Prostate gland (tissue), 2 donors: ENCODE measurements at places on chromosomes 1 and 21.
A peak's percentile ranks its signal among the peaks of the same experiment; 100 is the strongest.

DNA sequence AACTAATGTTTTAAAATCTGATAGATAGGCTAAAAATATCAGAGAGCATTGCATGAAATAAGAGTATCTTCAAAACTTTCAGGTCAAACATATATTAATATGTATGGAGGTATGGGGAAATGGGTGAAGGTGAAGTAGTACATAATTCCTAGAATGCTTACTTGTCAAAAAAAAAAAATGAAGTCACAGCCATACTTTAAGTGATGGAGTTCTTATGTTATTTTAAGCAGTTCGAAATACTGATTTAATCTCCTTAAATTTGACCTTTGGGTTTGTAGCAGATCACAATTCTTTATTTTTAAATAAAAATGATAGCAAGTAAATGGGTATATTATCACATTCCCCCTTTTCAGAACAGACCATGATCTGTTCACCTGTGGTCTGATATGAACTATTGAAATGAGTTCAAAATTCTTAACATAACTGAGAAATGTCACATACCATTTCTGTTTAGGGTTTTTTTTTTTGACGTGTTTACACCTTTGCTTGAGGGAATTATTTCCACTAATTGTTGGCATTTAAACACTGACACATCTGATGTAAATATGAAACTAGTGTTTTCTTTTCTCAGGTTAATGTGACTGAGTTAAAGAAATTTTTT, 220.2 kb downstream of the GREM2 start:
- DNase-seq = no peak

DNA sequence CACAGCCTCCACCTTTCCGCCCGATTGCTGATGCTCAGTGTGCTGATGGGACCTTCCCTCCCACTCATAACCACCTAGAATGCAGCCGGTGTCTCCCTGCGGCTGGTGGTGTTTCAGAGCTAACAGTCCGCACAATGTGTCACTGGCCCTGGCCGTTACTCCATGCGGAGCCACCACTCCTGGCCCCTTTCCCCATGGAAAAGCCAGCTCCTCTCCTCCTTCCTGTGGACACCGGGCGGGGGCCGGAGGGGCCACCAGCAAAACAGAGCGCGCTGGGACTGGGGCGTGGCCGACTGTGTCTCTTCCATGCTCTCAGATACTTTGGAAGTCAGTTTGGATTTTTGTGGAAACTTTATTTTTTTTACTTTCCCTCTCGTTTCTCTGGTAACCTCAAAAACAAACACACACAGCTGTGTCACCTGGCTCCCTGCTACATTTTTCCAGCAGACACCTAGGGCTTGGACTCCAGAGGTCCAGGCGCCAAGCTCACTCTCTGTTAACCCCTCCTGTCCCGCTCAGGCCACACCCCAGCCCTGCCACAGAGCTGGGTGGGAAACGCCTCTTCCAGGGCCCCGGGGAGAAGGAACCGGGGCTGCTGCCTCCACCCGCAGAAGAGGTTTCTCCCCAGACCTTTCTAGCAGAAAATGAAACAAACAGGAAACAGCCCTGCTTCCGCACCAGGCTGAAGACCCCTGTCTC, 32.5 kb upstream of the COL6A2 start:
- DNase-seq = no peak

DNA sequence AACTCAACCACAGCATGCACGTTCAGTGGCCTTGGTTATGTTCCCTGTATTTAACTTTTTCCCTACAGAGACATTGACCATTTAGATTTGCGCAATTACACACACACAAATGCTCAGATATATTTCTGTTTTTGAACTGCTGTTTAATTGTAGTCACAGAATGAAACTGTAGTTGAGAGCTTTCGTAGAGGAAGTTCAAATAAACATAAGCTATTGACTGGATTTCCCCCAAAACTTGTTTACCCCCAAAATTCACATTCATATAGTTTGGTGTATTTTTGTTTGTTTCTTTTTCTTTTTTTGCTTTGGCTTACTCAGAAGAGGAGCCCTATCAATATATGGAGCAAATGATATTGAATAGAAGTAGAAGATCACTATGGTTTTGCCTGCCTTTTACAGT, 921.0 kb downstream of the ADGRL2 start:
- no peak for DNase-seq

GRCh38 chr1:79293611-79294010, 287.1 kb upstream of the ADGRL4 start:
- DNase-seq = no peak

- no peak for DNase-seq
These were observed 76.3 kb downstream of the LRRC53 start for GRCh38 chr1:74436078-74436477.

- no peak for DNase-seq
These were observed 29.6 kb upstream of the RGS1 start for GRCh38 chr1:192545896-192546521.

DNA sequence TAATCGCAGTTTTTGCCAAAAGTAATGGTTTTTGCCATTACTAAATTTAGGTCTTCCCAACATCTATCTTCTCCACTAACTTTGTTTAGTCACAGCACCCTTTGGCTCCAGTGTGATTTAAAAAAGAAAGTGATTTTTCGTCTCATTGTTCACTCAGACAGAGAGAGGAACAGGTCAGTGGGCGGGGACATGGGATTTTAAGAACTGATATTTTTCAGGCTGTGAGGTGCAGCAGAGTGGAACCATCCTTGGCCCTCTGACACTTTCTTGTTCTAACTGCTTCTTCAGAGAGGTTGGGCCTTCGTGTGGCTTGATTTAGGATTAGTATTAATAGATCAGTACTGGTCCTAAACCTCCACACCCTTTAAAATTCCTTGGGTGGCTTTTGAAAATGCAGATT, 38.8 kb downstream of the CASQ2 start:
- no peak for DNase-seq

DNA sequence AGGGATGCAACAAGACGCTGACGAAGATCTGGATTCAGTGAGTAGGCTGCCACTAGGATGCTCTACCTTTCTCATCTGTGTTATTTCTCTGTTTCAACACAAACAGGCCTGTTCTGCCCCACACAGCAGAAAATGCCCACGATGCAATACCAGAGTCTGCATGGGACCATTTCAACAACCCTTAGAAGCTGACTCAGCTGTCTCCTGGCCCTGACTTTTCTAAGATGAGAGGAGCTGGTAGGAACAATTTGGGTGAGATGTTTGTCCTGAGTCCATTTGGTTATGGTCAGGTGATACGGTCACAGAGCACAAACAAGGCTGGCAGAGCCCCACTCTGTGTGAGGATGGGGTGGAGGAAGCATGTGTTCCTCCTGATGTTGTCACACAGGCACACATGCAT, 11.5 kb upstream of the SLC2A1 start:
- DNase-seq = no peak

DNA sequence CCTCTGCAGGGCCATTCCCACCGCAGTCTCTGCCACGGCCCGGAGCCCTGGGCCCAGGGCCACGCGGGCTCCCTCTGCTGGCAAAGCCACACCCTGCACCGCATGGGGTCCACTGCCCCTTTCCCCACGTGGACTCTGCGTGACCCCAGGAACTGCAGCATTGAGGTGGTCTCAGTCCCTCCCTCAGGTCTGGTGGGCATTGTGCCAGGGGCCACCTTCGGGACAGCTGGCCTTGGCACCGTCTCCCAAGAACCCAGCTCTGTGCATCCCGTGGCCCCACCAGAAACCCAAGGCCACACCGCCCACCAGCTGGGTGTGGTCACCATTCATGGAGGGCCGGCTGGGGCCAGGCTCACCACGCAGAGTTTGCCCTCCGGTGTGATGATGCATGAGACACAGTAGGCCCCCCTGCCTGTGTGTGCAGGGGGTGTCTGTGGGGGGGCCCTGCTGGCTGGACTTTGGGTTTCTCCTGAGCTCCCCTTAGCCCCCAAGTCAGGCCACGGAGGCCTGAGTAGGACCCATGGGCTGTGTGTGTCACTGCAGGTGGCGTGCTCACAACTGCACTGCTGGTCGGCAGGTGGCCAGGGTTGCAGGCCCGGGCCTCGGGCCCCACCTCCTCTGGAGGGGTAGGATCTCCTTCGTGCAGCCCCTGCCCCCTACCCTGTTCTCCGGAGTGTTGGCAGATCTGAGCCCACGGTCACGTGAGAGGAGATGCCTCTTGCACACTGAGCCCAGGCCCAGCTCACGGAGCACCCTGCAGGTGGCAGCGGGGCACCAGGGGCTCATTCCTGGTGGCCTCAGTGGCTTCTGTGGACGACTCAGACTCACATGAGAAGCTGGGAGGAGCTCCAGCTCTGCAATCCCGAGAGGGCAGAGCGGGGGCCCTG, 5.8 kb downstream of the VWA1 start:
- DNase-seq = no peak

DNA sequence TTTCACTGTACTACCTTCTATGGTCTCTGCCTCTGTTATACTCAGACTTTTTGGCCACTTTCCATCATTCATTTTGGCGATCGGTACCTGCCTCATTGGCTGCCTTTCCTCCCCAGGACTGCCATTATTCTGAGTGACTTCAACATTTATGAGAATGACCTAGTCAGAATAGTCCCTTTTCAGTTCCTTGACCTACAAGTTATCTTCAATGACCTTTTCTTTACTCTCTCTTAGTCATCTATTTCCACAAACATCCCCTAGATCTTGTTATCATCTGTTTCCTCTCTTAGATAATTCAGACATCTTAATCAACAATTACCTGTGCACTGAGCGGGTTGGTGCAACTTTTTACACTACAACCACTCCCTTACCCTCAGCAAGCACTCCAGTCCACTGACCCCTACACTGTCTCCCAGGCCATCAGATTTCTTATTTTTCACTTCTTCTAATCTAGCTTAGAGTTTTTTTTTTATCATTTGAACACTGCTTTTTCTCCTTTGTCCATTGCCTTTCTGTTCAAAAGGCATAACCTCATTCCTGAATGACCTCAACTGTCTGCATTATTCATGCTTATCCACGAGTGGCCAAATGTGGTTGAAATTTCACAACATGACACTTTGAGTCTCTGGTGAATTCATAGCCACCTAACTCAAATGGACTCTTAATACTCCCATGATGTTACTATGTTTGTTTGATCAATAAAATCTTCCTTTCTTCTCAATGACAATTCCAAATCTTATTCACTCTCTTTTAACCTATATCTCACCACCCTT, 112.7 kb downstream of the HMCN1 start:
- no peak for DNase-seq

DNA sequence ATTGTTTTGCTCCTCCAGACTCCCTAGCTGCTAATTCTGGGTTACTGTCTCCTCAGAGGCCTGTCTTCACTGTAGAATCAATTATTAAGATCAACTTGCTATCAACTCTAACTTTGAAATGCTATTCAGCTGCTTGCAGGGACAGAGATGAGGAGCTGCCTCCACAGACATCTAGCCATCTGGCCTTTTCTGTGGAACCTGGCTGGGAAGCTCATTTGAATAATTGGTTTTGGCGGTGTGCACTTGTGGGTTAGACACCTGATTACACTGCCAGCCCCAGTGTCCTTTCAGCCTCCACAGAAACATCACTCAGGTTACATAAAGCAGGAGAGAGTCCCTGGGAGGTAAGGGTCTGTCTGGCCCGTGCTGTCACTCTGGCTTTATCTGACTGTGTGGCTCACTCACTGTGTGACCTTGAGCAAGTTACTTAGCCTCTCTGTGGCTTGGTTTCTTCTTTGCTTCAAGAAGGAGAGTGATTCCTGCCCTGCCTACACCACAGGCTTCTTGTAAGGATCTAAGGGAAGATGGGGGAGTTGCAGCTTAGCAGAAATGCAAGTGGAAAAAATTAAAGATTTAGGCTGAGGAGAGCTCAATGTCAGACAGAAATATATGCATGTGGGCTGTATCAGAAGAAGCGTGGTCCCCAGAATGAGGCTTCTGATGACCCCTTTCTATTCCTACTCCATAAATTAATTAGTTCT, 131.6 kb downstream of the BEND5 start:
- DNase-seq = no peak

DNA sequence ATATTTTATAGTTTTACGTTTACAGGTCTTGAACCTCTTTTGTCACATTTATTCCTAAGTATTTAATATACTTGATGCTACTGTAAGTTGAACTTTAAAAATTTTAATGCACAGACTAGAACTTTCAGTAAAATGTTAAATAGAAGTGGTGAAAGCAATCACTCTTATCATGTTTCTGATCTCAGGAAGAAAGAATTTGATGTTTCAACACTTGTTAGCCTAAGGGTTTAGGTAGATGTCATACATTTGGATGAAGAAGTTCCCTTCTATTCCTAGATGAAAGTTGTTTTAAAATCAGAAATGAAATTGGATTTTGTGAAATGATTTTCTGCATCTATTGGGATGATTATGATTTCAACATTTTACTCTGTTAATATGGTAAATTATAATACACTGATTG, 63.6 kb upstream of the TTLL7 start:
- DNase-seq = no peak

GRCh38 chr1:93694039-93694438, 12.4 kb upstream of the BCAR3 start:
- no peak for DNase-seq

DNA sequence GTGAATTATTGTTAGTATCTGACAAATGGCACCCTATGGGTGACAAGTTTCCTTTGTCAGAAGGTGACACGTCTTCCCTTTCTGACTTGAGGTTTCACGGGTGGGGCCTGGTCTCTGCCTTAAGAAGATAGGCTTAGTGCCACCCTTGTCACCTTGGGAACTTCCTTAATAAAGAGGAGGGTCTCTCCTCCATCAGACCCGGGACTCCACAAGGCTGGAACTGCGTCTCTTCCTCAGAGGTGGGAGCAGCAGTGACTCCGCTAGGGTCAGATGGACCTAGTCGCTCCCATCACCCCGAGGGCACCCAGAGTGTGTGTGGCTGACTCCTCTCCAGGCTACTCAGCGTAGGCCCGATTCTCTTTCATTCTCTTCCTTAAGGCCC, 774 bp upstream of the WDTC1 start:
- peak; percentile 4 for DNase-seq

- DNase-seq = no peak
These were observed 263.2 kb downstream of the TM2D1 start for GRCh38 chr1:61461406-61462384.

GRCh38 chr1:39269791-39270342, 65.4 kb downstream of the MACF1 start:
- no peak for DNase-seq

DNA sequence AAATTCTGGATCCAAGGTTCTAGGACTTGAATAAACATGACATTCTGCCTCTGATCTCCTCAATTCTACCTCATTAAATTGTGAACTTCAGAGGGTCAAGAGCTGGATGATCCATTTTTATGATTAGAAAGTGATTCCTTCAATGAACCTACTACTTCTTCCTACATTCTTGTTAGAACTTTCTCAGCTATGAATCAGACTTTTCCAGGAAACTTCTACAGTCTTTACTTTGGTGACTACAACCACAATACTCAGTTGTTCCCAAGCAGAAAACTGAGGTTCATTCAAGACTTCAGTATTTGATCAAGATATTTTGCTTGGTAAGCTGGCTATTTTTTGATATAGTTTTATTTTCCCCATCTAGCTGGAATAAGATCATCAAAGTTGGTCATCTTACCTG, 51.4 kb downstream of the CDC7 start:
- no peak for DNase-seq

DNA sequence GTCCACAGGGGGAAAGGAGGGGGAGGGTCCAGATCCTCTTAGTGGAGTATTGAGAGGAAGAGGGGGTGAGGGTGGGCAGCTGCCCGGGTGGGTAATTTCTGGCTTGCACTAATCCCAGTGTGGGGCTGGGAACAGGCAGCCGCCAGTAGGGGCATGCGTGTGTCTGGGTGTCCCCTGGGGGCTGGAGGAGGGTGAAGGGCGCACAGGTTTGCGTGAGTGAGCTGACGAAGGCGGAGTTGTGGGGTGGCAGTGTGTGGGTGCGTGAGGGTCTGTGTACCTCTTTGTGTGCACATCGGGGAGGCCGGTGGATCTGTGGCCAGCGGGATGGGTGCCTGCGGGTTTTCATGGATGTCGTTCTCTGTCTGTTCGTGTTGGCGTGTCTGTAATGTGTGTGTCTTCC, 97.3 kb downstream of the PAX7 start:
- no peak for DNase-seq
